ENCODE measurements at places on chromosomes 4 and X.

- no peak for DNase-seq
These were observed 251.8 kb upstream of the FTHL17 start for GRCh38 chrX:31323658-31324057.

GRCh38 chrX:129784371-129784770 lies 4.6 kb downstream of the SASH3 start:
- DNase-seq, result no peak

DNA sequence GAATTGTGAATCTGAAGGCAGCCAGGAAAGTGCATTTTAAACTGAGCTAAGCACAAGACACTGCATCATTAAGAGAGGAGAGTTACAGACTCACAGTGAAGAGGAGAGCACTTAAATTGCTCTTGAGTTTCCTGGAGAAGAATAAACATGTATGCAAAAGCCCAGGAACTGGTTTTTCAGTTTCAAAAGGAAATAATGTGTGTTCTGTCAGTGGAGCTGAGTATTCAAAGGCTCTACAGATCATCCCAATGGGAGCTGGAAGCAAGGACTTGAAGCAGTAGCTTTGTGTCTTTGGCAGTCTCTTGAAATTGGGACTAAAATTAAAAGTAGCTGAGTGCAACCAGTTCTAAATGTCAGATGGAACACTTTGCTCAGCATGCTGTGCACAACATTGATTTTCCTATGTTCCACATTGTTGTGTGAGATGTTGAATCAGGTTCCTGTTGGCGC lies 147.5 kb upstream of the ANK2 start:
- DNase-seq, result peak; percentile 4

DNA sequence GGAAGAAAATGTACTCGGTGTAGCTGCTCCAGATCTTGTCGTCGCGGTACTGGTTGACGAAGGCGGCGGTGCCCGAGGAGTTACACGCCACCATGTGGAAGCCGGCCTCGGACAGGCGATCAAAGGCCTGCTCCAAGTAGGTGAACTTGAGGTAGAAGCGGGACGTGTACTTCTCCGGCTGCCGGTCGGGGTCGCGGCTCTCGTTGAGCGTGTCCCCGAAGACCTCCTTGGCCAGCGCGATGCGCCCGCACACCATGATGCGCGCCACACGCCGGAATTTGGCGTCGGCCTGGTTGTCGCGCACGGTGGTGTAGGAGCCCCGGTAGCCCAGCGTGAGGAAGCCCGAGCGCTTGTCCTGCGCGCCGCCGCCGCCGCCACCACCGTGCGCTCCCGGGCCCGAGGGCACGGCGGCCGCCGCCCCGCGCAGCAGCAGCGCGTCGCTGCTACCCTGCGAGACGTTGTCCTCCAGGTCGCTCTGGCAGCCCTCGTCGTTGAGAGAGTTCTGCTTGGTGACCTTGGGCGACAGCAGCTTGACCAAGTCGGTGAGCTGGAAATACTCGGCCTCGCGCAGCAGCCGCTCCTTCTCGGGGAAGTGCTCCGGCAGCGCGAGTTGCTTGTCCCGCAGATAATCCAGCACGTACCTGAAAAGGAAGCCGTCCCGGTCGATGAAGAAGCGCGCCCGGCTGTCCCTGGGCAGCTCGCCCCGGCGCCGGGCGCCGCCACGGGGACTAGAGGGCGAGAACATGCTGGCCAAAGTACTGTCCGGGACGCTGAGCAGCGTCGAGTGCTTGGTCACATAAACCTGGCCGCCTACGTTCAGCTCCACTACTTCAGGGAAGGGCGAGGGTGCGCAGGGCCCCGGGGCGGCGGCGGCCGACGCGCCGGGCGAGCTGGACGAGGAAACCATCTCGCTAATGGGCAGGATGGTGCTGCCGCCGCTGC lies 775 bp downstream of the KCTD8 start:
- DNase-seq, result peak; percentile 64

DNA sequence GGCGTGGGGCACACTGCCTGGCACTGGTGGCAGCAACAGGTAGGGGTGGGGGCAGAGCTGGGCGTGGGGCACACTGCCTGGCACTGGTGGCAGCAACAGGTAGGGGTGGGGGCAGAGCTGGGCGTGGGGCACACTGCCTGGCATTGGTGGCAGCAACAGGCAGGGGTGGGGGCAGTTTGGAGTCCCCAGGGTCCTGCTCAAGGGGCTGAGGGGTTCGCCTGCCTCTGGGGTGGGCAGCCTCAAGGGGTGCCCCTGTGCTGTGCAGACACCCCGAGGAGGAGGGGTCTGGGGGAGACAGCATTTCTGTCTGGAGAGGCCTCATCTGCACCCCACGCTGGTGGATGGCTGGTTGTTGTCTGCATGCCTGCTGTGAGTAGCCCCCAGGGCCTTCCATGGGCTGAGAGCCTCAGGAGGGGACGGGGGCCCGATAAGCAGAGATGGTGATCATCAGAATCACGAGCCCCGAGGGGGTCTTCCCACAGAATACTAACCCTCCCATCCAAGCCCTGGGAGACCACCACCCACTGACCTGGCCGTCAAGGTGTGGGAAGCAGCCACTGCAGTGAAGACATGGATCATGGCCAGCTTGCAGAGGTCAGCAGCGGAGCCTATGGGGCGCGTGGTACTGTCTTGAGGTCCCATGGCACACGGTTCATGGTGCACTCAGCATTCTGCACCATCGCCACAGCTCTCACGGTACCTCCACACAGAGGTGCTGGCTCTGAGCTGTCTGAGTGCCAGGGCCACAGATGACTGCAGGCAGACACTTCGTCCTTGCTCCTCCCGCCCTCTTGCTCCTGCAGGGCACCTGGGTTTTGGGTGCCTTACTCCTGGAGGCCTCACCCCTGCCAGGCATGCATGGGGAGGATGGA lies 21.5 kb downstream of the NAT8L start:
- DNase-seq, result no peak

DNA sequence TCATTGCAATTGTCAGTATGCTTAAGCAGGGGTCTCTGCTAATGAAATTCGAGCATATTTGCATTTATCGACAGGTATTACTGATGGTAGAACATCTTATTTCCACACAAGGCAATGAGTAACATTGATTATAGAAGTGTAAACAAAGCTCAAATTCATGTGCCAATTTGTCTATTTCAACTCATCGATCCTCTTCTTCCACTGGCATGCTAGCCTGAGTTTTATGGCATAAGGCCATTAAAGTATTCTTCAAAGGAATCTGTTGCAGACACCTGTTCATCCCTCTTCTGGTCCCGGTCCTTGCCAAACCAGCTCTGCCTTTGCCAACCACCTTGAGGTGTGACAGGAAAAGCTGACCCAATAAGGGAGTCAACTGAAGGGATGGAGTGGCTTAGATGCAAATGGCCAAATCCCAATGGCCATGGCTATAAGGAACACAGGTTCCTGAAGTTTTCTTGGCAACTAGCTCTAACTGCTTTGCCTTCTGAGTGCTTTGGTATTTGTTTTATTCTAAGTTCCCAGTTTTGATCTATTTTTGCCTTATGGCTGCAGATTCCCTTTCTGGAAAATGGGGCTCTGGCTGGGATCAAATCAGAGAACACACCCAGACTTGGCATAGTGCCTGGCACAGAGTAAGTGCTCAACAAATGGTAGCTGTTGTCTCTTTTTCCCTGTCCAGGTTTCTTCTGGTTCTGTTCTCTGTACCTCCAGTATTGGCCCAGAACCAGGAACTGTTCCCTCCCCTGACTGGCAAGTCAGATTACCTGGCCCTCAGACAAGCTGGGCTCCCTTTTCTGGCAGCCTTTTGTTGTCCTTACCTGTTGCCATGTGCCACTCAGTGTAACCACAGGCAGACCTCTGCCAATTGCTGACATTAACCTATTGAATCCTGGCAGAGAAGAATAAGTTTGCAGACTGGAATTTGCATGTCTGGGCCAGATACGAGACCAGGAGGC lies 63.1 kb downstream of the RTL9 start:
- no peak for DNase-seq

DNA sequence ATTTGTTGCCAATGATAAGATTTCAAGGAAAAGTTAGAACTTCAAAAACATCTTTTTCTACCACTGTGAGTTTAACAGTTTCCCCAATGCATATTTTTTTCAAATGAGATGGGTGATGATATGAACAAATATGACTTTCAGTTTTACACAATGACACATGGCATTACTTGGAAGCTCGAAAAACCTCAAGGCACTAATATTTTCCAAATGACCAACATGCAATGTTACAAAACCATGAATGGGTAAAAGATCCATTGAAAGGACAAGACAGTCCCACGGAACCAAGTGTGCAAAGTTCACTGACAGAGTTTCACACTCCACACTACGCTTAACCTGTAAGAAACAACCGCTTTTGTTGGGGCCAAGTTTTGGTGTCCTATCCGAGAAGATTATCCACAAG lies 84.5 kb downstream of the CD99L2 start:
- no peak for DNase-seq

GRCh38 chr4:172786039-172786792 lies 382.4 kb upstream of the GALNT7 start:
- DNase-seq, result no peak

DNA sequence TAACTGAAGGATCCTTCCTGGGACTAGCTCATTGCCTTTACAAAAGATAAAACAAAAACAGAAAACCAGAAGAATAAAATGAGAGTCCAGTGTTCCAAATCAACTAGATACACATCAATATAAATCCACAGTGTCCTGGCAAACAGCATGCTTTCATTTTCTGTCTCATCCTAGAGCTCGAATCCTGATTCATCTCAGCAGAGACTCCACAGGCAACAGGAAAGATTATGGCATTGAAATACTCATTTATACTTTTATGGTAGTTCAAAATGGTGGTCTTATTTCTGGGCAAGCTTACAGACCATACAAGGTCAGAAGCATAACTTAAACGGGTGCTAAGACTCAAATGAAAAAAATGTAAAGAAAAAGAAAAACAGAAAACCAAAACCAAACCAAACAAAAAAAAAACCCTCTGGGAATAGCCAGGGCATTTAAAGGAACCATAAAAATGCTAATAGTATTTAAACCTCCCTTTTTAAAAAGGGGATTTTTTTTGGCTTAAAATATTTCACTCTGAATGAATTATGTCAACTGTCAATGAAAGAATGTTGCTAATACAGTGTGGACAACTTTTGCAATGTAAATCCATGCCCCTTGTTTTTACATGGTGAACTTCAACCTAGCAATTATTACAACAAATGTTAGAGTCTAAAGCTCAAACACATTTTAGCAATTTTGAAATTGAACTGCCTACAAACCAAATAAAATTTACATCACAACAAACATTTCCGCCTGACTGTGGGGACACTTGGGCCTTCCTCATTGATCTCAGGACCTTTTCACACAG lies 57.9 kb downstream of the GPR101 start:
- DNase-seq, result no peak
